Gastrocnemius medialis (tissue), 4 donors: ENCODE measurements at places on chromosomes 3 and 15. TPM values are rescaled to one million over a fixed set of nuclear protein-coding genes. Genes with fewer than 3 reads are reported as not detected.

- no peaks in the 10 kb centered on the region for H3K27me3 ChIP-seq
- no peak overlapping the region for H3K4me3 ChIP-seq
- no peak for DNase-seq
- no peaks in the 10 kb centered on the region for H3K36me3 ChIP-seq
These were observed 95.2 kb upstream of the PLCL2 start for GRCh38 chr3:16789344-16790120.

DNA sequence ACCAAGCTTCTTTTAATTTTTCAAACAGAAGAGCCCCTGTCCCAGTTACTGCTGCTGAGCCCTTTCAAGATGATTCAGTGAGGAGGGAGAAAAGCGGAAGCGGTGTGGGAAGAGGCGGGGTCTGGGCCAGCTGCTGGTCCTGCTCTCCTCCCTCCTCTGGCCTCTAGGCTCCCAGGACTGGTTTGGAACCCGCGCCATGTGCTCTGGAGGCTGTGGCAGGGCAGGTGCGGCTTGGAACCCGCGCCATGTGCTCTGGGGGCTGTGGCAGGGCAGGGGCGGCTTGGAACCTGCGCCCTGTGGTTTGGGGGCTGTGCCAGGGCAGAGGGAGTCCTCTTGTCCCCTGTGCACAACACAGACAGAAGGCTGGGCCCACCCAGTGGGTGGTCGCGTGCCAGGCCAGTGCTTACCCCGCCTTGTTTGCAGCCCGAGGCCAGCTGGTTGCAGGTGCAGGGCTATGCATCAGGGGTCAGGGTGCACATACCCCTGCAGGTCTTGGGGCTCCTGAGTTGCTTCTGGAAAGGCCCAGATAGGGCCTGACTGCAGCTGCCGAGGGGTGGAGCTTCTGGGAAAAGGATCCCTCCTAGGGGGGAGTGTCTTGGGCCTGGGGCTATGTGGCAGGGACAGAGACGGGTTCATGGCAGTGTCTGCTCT lies 12.2 kb downstream of the ALG1L2 start:
- DNase-seq = no peak
- no peaks in the 10 kb centered on the region for H3K4me1 ChIP-seq
- no peak overlapping the region for H3K4me3 ChIP-seq
- H3K36me3 ChIP-seq = no peaks in the 10 kb centered on the region

DNA sequence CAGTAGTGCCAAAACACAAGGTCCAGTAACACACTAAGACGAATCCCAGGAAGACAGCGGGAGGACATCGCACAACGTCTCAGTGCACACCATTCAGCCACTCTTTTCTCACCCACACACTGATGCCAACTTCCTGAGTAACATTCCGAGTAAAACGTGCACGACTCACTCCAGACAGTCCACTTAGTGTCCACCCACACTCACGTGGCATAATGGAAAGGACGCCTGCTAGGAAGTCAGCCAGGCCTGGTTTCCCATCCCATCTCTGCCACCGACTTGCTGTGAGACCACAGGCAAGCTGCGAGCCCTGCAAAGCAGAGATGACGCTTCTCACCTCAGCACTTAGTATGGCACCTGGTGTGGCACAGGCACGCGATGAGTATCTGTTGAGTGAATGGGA lies 36.8 kb upstream of the VGLL4 start:
- no peak overlapping the region for H3K27ac ChIP-seq
- H3K4me3 ChIP-seq = no peak overlapping the region
- no peak for DNase-seq
- no peaks in the 10 kb centered on the region for H3K4me1 ChIP-seq
- no peaks in the 10 kb centered on the region for H3K36me3 ChIP-seq
- H3K27me3 ChIP-seq = no peaks in the 10 kb centered on the region

DNA sequence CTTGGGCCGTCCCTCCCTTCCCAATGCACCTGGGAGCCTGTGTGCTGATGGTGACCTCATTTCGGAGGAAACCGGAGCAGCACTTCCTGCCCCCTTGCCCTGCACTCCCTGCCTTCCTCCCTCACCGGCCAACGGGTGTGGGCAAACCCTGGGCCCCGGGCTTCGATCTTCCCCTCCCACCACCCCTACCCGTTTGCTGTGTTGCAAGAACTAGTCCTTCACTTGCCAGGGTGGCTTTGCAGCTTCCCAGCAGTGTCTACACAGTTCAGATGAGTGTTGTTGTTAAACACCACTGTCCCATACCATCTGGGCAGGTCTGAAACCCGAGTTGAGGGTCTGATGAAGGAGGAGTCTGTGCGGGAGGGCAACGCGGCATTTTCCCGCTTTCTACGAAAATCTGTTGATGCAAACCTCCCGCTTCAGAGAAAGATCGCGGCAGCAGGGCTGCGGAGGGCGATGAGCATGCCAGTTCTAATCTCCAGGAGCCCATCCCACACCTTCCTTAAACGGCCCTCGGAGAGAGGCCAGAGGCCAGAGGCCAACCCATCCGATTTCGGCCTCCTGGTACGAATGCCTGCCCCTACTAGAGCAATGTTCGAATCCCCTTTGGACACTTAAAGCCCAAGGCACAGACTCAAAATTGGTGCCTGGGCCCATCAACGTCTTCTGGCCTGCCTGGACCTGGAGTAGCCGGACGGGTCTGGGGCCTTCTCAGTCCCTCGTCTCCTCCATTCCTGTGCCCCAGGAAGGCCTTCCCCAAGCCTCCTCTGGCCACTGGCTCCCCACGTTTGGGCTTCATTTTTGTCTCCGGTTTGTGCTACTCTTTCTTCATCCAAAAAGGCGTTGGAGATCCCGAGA lies 35.7 kb upstream of the POLG start:
- no peak for DNase-seq
- H3K27me3 ChIP-seq = peaks cover 98% of the 10 kb centered on the region
- no peak overlapping the region for H3K4me3 ChIP-seq
- H3K27ac ChIP-seq = no peak overlapping the region
- no peaks in the 10 kb centered on the region for H3K36me3 ChIP-seq

- peaks cover 63% of the 10 kb centered on the region for H3K4me1 ChIP-seq
- peak overlapping the region; percentile 85 for H3K27ac ChIP-seq
- no peak overlapping the region for H3K4me3 ChIP-seq
- H3K36me3 ChIP-seq = no peaks in the 10 kb centered on the region
These were observed 84.7 kb downstream of the AGBL1 start for GRCh38 chr15:86164232-86164898.

GRCh38 chr15:31740203-31740602 lies 290.1 kb upstream of the CHRNA7 start:
- DNase-seq = no peak
- no peaks in the 10 kb centered on the region for H3K27me3 ChIP-seq
- H3K4me1 ChIP-seq = no peaks in the 10 kb centered on the region
- no peak overlapping the region for H3K4me3 ChIP-seq
- no peaks in the 10 kb centered on the region for H3K36me3 ChIP-seq

- H3K36me3 ChIP-seq = no peaks in the 10 kb centered on the region
- H3K27ac ChIP-seq = no peak overlapping the region
- no peaks in the 10 kb centered on the region for H3K4me1 ChIP-seq
- no peak for DNase-seq
- no peaks in the 10 kb centered on the region for H3K27me3 ChIP-seq
These were observed 35.2 kb upstream of the GREM1 start for GRCh38 chr15:32682569-32682968.

GRCh38 chr3:196518966-196519717 lies 4.0 kb upstream of the SMCO1 start:
- no peak overlapping the region for H3K4me3 ChIP-seq
- peak overlapping the region; percentile 50 for H3K27ac ChIP-seq
- peaks cover 23% of the 10 kb centered on the region for H3K4me1 ChIP-seq
- H3K36me3 ChIP-seq = no peaks in the 10 kb centered on the region
- H3K27me3 ChIP-seq = no peaks in the 10 kb centered on the region

Gene PCCB
- total RNA-seq = 41.4 TPM
